Fibroblast of villous mesenchyme (primary cell): ENCODE measurements at places on chromosomes 2 and 18.

- peak; percentile 98 for DNase-seq
These were observed 35.5 kb downstream of the IL1R2 start for GRCh38 chr2:102027036-102027980.

DNA sequence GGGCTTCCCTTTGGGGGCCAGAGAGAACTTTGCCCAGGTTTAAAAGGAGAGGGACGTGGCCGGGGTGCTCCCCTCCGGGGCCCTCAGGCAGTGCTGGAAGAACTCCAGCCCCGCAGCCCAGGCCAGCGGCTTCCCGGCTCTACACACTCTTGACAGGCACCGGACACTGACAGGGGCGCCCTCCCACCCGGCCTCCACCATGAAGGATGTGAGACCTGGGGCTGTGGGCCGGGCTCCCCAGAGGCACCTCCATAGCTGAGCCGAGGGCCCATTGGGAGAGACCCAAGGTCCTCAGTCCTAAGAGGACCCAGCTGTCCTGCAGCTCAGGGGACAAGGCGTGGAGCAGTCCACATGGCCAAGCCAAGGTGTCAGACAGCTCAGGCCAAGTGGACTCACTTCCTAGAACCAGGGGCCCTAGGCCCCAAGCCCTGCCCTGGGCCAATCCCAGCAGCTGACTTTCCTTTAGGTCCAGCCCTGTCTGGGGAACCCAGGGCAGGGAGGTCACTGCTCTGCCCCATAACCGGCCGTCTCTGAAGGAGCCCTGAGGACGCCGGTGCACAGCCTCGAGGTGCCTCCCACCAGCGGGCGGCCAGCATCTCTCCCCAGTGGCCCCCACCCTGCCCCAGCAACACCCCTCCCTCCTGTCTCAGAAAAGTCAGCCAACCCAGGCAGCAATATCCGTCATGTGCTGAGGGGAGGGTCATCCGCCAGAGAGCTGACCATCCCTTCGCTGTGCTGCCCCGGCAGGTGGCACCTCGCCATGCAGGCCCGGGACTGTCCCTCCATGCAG lies 51.8 kb downstream of the BIN1 start:
- no peak for DNase-seq

DNA sequence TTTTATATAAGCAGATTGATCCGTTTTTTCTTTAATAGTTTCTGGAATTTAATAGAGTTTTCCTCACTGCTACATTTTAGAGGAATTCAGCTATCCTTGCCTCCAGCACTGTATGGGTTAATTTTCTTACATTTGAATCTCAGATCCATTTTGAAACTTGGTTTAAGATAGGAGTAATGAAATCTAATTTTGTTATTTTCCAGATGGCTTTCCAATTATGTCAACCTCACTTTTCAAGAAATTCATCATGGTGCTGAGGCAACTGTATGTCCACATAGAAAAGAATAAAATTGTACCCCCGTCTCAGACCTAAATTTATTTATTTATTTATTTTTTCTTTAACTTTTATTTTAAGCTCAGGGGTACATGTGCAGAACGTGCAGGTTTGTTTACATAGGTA lies 105.1 kb downstream of the EPB41L5 start:
- no peak for DNase-seq

DNA sequence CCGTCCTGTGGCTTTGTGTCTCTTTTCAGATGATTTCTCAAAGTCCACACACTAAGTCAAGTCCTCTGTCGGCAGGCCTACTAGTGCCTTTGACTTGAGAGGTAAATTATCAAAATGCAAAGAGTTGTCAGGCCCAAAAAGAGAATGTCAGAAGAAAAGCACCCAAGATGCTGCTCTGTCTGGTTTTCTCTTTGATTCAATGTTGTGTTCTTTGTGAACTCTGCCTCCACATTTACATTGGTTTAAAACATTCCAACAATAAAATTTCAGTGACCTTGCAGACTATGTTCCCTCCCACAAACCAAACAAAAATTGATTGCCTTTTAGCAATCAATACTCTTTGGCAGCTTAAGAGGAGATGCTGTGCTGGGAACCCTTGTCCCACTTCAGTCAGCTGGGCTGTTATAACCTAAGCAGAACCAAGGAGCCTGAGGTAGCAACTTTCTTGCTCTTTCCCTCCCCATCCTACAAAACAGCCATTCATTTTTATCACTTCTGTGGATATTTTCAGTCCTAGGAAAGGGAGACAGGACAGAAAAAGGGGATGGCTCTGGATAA lies 19.6 kb upstream of the SATB2 start:
- no peak for DNase-seq

DNA sequence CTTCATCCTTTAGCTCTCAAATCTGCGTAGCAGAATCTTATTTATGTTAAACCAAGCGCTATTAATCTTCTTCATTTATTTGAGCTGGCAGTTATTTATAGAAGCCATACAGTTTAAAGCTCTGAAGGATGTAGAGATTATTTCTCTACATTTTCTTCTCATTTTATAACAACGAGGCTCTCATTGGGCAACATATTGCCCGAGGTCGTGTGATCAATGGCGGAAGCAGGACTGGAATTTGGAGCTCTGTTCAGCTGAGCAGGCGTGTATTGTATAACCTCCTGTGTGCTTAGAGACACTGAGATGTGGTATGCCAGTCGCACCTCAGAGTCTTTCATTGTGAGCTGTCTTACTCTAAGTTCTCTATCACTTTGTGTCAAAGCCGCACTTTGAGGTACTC lies 17.5 kb upstream of the DRC1 start:
- no peak for DNase-seq

- no peak for DNase-seq
These were observed 128.3 kb upstream of the ETAA1 start for GRCh38 chr2:67268797-67269196.

DNA sequence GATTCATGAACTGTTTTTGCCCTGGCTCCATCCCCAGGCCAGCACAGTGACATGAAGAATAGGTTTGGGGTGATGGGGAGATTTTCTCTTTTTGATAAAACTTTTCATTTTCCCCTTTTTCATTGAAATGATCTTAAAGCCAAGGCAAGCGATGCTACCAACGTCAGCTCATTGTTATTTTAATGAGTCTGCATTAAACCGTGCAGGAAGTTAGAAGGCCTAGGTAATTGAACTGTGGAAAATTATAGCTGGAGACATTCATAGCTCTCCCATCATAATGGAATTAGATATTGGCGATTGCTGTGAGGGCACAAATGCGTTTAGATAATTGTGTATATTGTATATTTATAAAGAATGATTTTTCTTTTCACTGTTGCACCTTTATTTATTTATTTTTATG lies 33.2 kb downstream of the SMARCAL1 start:
- DNase-seq: no peak

- no peak for DNase-seq
These were observed 50.1 kb upstream of the NOSTRIN start for GRCh38 chr2:168752361-168752760.

- DNase-seq: no peak
These were observed 57.8 kb upstream of the SPP2 start for GRCh38 chr2:233992513-233993217.

DNA sequence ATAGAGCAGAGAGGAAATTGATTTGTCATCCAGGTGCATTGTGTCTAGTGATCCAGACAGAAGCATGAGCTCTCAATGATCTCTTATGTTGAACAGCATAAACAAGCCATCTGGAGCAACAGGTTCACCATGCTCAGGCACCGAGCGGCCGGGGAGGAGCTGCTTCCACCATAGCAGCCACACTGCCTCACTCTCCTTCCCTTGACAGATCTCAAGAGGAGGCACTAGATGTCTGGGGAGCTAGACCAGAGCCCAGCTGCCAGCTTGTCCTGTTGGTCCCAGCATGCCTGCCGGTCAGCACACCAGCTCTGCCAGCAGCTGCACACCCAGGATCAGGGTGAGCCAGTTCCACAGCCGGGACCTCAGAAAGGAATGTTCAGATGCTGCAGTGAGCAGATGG lies 17.5 kb upstream of the LONRF2 start:
- DNase-seq: no peak

DNA sequence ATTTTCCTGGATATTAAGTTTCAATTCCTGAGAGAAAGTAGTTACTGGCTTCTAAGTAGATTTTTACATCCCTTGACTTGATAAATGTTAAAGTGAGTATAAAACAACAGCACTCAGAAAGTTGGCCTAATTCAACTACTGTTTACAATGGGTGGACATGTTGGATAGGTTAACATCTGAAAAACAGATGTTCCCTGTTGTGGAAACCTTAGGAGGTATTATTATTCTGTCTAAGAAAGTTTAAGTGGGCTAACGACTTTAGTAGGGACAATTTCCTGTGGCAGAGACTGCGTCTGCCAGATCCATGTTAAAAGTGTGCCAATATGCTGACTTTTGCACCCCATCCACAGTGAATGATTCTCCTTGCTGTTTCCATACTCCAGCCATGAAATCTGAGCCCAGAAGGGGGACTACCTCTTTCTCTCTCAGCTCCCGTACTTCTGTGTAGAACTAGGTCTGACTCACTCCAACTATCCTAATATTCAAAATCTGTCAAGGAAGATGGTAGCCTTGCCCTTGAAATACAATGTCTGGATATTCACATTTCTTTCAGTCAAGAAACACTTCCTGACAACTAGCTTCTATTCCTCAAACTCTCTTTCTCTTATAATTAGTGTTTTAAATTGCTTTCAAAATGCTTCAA lies 327.5 kb upstream of the HNRNPA3 start:
- peak; percentile 8 for DNase-seq

- no peak for DNase-seq
These were observed 184.7 kb upstream of the LINC00305 start for GRCh38 chr18:64333584-64333983.

GRCh38 chr2:229719926-229720647 lies 5.7 kb upstream of the DNER start:
- DNase-seq: peak; percentile 33

- DNase-seq: no peak
These were observed 494.8 kb upstream of the HS6ST1 start for GRCh38 chr2:128813352-128814034.

DNA sequence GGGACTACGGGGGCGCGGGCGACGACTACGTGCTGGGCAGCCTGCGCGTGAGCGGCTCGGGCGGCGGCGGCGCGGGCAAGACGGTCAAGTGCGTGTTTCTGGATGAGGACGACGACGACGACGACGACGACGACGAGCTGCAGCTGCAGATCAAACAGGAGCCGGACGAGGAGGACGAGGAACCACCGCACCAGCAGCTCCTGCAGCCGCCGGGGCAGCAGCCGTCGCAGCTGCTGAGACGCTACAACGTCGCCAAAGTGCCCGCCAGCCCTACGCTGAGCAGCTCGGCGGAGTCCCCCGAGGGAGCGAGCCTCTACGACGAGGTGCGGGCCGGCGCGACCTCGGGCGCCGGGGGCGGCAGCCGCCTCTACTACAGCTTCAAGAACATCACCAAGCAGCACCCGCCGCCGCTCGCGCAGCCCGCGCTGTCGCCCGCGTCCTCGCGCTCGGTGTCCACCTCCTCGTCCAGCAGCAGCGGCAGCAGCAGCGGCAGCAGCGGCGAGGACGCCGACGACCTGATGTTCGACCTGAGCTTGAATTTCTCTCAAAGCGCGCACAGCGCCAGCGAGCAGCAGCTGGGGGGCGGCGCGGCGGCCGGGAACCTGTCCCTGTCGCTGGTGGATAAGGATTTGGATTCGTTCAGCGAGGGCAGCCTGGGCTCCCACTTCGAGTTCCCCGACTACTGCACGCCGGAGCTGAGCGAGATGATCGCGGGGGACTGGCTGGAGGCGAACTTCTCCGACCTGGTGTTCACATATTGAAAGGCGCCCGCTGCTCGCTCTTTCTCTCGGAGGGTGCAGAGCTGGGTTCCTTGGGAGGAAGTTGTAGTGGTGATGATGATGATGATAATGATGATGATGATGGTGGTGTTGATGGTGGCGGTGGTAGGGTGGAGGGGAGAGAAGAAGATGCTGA lies 1.4 kb downstream of the SOX11 start:
- DNase-seq: no peak

DNA sequence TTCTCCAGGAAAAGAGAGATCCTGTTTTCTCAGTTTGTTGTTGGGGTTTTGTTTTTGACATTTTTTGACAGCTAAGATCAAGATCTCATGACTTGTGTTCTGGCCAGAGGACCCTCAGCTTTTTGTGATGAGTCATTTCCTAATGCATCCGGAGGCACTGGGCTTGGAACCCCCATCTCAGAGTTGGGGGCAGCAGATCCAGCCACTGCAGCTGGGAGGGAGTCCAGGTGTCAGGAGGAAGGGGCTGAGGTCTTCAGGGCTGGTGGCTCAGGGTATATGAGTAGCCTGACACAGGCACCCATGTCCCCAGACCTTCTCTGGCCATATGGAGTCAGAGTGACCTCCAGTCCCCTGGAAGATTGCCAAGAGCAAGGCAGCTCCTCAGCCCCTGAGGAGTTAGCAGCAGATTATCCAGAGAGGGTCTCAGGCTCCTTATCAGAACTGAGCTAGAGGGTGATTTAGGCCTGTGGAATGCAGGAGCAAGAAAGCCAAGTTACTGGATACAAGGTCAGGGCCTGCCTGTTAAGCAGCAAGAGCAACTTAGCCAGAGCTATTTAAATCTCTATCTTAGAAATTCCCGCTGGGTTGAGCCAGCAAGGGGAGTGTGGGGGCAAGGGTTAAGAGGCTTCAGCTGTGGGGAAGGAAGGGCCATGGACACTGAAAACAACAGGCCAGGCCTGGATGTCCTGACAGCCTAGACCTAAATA lies 62.4 kb downstream of the TANC1 start:
- DNase-seq: peak; percentile 94

DNA sequence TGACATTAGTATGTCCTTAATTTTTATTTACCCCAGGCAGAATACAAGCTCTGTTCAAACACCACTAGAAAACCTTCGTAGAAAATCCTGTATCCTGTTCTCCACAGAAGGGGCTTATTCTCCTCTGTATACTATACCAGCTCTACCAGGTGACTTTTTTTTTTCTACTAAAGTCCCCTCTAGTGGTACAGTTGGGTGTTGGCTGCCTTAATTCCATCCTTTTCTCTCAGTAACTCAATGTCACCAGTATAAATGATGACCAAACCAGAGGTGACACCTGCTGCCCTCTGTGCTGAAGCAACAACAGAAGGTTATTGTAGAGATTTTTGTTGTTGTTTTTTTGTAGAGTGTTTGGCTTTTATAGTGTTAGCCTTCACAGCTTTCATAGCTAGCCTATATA lies 1322.0 kb downstream of the LRP1B start:
- DNase-seq: no peak

GRCh38 chr2:137801228-137801627 lies 163.0 kb upstream of the HNMT start:
- no peak for DNase-seq

GRCh38 chr2:155730804-155731203 lies 601.7 kb downstream of the NR4A2 start:
- no peak for DNase-seq

- no peak for DNase-seq
These were observed 12.7 kb downstream of the ZNF24 start for GRCh38 chr18:35331367-35332087.

GRCh38 chr18:2104620-2105462 lies 466.5 kb downstream of the METTL4 start:
- DNase-seq: peak; percentile 56

GRCh38 chr2:43333656-43334144 lies 107.3 kb upstream of the ZFP36L2 start:
- DNase-seq: peak; percentile 89
